ENCODE measurements at places on chromosomes 2 and 18.

GRCh38 chr2:63842149-63843061 lies 709 bp downstream of the UGP2 start:
- no peak for DNase-seq

DNA sequence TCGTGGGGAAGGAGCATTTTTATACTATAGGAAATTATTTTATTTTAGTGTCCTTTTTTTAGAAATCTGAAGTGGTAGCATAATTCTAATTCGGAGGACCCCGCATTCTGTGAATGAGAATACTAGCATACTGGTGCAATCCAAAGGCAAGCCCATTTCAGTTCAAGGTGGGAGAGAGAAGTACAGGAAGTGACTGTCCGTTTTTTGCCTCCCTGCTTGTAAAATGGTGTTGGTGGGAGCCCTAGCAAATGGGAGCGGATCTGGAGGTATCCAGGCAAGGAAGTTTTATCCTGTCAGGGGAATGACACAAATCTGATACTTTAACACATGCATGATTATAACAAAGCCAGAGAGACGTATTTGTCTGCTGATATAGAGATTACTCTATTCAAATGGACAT lies 141.7 kb downstream of the ESCO1 start:
- no peak for DNase-seq

- no peak for DNase-seq
Observed at GRCh38 chr2:40760071-40760666, 308.3 kb upstream of the SLC8A1 start.

GRCh38 chr18:12023375-12023774 lies 42.1 kb downstream of the IMPA2 start:
- DNase-seq = no peak

- no peak for DNase-seq
Observed at GRCh38 chr2:144439993-144440392, 79.9 kb downstream of the ZEB2 start.

DNA sequence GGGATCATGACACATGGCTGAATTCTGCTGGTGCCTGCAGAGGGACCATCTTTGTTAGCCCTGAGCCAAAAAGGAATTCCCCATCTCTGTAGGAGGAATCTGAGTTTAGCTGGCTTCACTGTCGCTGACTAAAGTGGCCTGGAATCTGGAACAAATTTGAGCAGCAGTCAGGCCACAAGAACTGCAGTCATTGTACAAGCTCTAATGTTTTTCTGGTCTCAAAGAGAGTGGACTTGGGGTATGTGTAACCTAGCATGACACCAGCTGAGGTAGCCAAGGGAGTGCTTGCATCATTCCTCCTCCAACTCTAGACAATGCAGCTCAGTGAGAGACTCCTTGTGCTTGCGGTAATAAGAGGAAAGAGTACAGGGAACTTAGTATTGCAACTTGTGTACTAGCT lies 539.1 kb upstream of the LRRTM4 start:
- no peak for DNase-seq

DNA sequence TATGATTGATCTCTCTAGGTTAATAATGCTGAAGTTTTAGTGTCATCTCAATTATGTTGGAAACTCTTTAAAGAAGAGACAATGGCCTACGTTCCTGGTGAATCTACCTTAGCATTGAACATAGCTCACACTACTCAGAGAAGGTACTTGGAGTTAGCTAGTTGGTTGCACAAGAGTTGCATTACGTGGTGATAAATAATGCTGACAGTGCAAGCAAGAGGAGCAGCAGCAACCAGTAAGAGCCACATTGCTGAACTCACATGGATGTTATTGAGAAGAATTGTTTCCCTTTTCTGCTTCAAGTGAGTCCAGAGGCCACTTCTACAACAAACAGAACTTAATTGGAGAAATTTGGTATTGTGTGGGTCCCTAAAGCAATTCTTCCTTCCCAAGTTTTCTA lies 737.1 kb downstream of the TDRD15 start:
- DNase-seq = no peak

GRCh38 chr2:152367547-152368390 lies 32.8 kb downstream of the FMNL2 start:
- DNase-seq = no peak

DNA sequence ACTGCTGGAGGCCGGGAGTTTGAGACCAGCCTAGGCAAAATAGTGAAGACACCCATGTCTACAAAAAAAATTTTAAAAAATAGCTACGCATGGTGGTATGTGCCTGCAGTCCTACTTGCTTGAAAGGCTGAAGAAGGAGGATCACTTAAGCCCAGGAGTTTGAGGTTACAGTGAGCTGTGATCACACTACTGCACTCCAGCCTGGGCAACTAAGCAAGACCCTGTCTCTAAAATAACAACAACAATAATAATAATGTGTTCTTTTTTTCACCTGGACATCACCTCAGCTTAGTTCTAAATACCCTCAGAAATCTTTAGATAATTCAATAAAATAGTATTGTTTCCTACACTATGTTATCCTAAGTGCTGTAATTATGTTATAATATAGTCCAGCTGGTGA lies 397.1 kb upstream of the ZNF804A start:
- DNase-seq = no peak

DNA sequence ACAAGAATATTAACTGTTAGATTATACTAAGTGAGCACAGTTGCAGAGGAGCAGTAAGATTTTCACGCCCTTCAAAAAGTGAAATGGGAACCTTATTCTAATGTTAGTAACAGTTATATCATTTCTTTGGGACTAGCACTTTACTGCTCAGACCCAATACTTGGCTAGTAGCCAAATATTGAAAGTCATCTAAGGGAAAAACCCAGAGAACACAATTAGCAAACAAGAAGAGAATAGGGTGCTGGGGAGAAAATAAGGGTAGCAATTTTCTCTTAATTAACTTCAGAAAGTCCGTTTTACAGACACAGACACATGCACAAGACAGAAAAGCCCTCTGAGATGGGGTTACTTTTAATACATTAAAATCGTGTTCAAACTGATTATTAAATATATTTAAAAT lies 71.8 kb downstream of the ID2 start:
- no peak for DNase-seq

GRCh38 chr2:186426153-186427016 lies 59.7 kb upstream of the ZC3H15 start:
- no peak for DNase-seq

DNA sequence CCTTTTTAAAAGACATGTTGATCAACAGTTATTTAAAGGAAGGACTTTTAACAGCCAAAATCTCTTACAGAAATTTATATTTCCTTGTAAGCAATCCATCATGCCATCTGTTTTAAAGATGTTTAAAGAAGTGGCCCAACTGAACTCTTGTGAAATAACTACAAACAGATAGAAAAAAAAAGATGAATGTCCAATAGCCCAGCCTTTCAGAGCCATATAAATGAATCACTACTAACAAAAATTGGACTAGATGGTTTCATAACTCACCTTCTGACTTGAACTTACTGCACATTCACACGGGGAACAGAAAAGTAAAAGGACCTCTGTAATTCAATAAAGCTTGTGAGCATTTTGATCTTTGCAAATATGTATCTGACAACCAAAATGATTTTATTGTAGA lies 319.0 kb upstream of the CHAC2 start:
- no peak for DNase-seq

GRCh38 chr2:157840568-157841156 lies 35.5 kb downstream of the ACVR1 start:
- no peak for DNase-seq
